Pancreas (tissue), 10 donors: ENCODE measurements at places on chromosomes 16 and 17. TPM values are rescaled to one million over a fixed set of nuclear protein-coding genes. Genes with fewer than 3 reads are reported as not detected.

DNA sequence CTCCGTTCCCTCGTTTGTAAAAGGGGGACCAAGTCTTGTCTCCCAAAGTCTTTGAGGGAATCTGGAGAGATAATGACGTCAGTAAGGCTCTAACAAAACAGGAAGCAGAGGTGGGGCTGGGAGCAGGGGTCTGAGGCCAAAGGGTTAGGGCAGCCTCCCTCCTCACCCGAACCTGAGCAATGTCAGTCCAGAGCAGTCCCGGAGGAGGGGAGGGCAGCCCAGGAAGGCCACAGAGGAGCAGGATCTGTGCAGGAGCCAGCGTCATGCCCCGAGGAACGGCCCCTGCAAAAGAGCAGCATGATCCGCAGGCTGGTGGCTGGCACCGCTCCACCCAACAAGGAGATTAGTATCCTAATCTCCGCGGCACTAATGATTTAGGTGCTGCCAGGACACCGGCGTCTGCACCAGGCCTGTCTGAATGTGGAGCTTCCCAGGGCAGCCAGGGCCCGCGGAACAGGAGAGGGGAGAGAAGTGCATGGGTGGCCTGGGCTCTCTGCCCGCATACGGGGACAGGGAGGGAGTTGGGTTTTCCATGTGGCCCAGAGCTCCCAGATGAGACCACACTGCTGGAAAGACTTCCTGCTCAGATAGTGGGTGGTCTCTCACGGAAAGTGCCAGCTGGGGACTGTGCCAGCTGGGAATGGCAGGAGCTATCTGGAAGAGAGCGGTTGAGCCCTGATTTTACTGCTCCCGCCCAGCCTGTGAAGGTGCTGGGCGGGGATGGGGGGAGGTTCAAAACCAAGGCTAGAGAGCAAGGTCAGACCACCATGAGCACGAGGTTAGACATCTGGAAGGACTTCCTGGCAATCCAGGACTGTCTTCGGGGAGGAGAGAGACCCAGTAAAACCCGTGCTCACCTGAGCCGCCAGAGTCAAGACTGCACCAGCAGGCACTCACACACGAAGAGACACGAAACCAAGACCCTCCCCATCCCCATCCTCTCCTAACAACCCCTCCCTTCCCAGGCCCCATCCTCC is 11.0 kb upstream of the KRT17 start:
- no peaks in the 10 kb centered on the region for H3K27me3 ChIP-seq
- no peak overlapping the region for H3K27ac ChIP-seq
- H3K36me3 ChIP-seq = no peaks in the 10 kb centered on the region
- H3K4me1 ChIP-seq = peaks cover 4% of the 10 kb centered on the region

GRCh38 chr16:19936441-19936840 is 51.8 kb upstream of the GPRC5B start:
- H3K36me3 ChIP-seq = no peaks in the 10 kb centered on the region
- H3K4me3 ChIP-seq = no peak overlapping the region
- H3K27me3 ChIP-seq = no peaks in the 10 kb centered on the region
- no peak overlapping the region for H3K27ac ChIP-seq
- no peak for DNase-seq
- H3K4me1 ChIP-seq = no peaks in the 10 kb centered on the region

GRCh38 chr16:87963400-87963799 is 12.2 kb downstream of the BANP start:
- no peak for DNase-seq
- H3K4me3 ChIP-seq = no peak overlapping the region
- H3K36me3 ChIP-seq = no peaks in the 10 kb centered on the region
- no peak overlapping the region for H3K27ac ChIP-seq
- H3K27me3 ChIP-seq = no peaks in the 10 kb centered on the region

GRCh38 chr17:58246781-58247180 is 8.4 kb downstream of the LPO start:
- H3K36me3 ChIP-seq = no peaks in the 10 kb centered on the region
- no peak overlapping the region for H3K27ac ChIP-seq
- no peaks in the 10 kb centered on the region for H3K4me1 ChIP-seq
- no peaks in the 10 kb centered on the region for H3K27me3 ChIP-seq

DNA sequence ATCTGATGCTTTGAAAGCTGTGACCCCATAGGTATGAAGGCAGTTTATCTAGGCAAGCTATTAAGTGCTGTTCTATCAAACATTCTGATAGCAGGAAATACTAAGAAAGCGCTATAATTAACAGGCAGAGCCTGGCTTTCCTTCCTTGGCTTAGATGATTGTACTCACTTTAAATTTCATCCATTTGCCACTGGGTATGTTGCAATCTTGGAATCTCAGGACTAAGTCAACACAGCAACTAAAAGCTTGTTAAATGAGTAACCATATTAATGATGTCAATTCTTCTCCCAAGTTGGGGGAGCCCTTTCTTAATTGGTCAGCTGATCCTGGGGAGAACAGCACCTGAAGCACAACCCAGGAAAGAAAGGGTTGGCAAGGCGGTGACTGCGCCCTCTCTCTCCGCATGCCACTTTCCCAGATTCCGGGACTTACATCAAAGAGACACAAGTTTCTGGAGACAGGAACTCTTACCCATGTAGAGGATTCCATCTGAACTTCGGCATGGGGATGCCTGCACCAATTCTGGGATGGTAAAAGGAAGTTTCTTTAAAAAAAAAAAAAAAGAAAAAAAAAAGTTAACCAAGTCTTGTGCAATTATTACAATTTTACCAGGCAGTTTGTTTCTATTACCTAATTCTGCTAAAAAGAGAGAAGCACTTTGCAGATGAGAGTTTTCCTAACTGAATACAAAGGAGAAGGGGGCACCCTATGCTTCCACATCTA is 54.4 kb upstream of the ICAM2 start:
- H3K27ac ChIP-seq = peak overlapping the region; percentile 79
- H3K4me3 ChIP-seq = peak overlapping the region; percentile 10
- no peak for DNase-seq
- H3K27me3 ChIP-seq = no peaks in the 10 kb centered on the region
- H3K4me1 ChIP-seq = peaks cover 41% of the 10 kb centered on the region

GRCh38 chr17:7557775-7558543 is 591 bp upstream of the TNFSF13 start:
- H3K36me3 ChIP-seq = no peaks in the 10 kb centered on the region
- H3K27ac ChIP-seq = peak overlapping the region; percentile 94
- H3K4me3 ChIP-seq = peak overlapping the region; percentile 80
- no peaks in the 10 kb centered on the region for H3K27me3 ChIP-seq
- peaks cover 25% of the 10 kb centered on the region for H3K4me1 ChIP-seq

DNA sequence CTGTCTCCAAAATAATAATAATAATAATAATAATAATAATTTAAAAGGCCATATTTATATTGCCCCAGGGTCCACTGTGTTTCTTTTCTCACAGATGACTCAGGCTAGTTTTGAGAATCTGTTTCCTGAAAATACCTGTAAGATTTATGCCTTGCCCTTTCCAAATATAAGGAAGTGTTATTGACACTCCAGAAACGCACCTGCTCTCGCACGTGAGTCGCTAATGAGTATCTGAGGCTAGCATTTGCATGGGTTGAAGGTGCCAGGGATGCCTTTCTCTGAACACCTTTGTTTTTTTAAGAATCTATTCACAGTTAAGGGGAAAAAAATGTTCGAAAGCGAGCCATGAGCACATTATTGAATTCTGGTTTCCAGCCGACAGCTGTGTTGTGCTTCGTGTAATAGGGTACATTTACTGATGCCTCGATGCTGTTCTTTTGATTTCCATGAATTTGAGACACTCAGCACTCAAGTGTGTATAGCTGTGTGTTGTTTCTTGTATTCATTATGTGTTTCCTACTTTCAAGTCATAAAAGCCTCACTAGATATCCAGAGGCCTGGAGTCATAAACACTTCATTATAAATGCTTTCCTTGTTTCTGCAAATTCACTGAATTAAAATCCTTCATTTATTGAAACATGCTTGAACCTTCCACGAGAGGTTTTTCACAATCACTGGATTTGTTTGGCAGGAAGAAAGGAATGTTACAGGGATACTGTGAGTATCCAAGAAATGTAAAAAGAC is 45.0 kb upstream of the NOL11 start:
- no peak overlapping the region for H3K4me3 ChIP-seq
- H3K36me3 ChIP-seq = peaks cover 4% of the 10 kb centered on the region
- H3K4me1 ChIP-seq = peaks cover 5% of the 10 kb centered on the region
- H3K27me3 ChIP-seq = no peaks in the 10 kb centered on the region
- no peak for DNase-seq

GRCh38 chr16:10744370-10745030 is 858 bp downstream of the NUBP1 start:
- peak overlapping the region; percentile 3 for H3K4me3 ChIP-seq
- peaks cover 19% of the 10 kb centered on the region for H3K4me1 ChIP-seq
- no peaks in the 10 kb centered on the region for H3K36me3 ChIP-seq
- no peaks in the 10 kb centered on the region for H3K27me3 ChIP-seq

GRCh38 chr16:89359264-89360147 is 130.9 kb downstream of the ANKRD11 start:
- H3K27ac ChIP-seq = no peak overlapping the region
- no peaks in the 10 kb centered on the region for H3K27me3 ChIP-seq
- no peak overlapping the region for H3K4me3 ChIP-seq
- DNase-seq = no peak
- peaks cover 53% of the 10 kb centered on the region for H3K4me1 ChIP-seq

DNA sequence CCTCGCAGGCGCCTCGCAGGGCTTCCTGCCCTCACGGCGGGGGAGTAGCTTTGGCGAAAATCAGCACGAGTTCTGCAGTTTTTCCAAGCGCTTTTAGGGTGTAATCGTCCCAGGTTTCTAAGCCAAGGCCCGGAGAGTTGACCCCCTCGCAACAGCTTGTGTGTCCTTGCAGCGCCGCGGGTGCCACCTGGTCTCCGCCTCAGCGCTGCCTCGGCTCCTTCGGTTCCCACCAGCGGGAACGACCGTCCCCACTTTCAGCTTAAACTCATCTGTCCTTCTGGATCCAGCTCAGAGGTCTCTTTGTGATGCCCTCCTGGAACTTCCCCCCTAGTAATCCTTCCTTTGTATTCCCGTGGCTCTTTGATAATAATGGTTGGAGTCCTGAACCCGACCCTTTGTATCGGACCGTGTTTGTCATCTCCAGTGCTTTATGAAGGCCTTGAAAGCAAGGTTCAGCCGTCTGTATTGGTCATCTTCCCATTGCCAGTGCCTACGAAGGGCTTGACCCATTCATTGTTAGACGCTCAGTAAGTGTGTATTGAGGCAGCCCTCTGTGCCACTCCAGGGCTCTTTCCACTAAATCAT is 858 bp upstream of the SMARCE1 start:
- no peaks in the 10 kb centered on the region for H3K36me3 ChIP-seq
- DNase-seq = peak; percentile 71
- H3K27ac ChIP-seq = peak overlapping the region; percentile 100
- H3K4me3 ChIP-seq = peak overlapping the region; percentile 91
- H3K27me3 ChIP-seq = no peaks in the 10 kb centered on the region

- no peaks in the 10 kb centered on the region for H3K27me3 ChIP-seq
- H3K4me3 ChIP-seq = no peak overlapping the region
- H3K27ac ChIP-seq = no peak overlapping the region
Observed at GRCh38 chr17:78416791-78417530, 38.5 kb downstream of the PGS1 start.

GRCh38 chr16:30054959-30055553 is 10.5 kb upstream of the ALDOA start:
- H3K4me1 ChIP-seq = peaks cover 13% of the 10 kb centered on the region
- H3K36me3 ChIP-seq = no peaks in the 10 kb centered on the region
- peak; percentile 92 for DNase-seq
- no peaks in the 10 kb centered on the region for H3K27me3 ChIP-seq
- H3K27ac ChIP-seq = peak overlapping the region; percentile 79

GRCh38 chr16:85173146-85173980 is 61.1 kb upstream of the CIBAR2 start:
- no peaks in the 10 kb centered on the region for H3K27me3 ChIP-seq
- H3K36me3 ChIP-seq = no peaks in the 10 kb centered on the region
- H3K4me1 ChIP-seq = peaks cover 13% of the 10 kb centered on the region
- no peak overlapping the region for H3K27ac ChIP-seq
- no peak for DNase-seq

GRCh38 chr17:78789149-78789662 is 7.1 kb upstream of the CYTH1 start:
- peaks cover 14% of the 10 kb centered on the region for H3K4me1 ChIP-seq
- peaks cover 1% of the 10 kb centered on the region for H3K36me3 ChIP-seq
- no peak overlapping the region for H3K4me3 ChIP-seq
- H3K27me3 ChIP-seq = no peaks in the 10 kb centered on the region
- no peak for DNase-seq

GRCh38 chr17:13395862-13396261 is 205.9 kb downstream of the HS3ST3A1 start:
- H3K27me3 ChIP-seq = no peaks in the 10 kb centered on the region
- H3K4me3 ChIP-seq = no peak overlapping the region
- DNase-seq = no peak
- H3K4me1 ChIP-seq = no peaks in the 10 kb centered on the region

DNA sequence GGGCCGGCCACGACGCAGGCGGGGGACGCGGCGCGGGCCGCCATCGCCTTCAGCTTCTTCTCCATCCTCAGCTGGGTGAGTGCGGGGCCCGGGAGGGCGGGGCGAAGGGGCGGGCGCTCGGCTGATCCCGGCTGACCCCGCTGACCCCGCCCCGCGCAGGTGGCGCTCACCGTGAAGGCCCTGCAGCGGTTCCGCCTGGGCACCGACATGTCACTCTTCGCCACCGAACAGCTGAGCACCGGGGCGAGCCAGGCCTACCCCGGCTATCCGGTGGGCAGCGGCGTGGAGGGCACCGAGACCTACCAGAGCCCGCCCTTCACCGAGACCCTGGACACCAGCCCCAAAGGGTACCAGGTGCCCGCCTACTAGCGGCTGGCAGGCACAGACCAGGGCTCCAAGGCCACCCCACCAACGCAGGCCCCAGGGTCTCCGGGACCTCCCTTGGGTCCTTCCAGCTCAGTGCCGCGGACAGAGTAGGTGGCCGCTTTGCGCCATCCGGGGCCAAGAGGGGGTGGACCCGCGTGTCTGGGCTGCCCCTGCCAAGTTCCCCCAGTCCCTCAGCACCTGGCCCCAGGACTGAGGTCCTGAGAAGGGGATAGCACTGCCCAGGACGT is 3.0 kb downstream of the SYNGR3 start:
- H3K27me3 ChIP-seq = no peaks in the 10 kb centered on the region
- no peak overlapping the region for H3K27ac ChIP-seq
- no peaks in the 10 kb centered on the region for H3K36me3 ChIP-seq

DNA sequence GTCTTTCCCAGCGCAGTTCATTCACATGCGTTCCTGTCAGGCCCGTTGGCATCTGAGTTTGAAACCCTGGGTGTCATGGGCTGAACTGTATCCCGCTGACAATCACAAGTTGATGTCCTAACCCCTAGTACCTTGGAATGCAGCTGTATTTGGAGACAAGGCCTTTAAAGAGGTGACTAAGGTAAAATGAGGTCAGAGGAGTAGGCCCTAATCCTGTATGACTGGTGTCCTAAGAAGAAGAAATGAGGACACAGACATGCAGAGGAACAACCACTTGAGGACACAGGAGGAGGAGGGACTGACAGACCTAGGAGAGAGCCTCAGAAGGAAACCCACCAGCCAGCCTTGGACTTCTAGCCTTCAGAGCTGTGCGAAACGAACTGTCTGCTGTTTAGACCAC is 33.1 kb downstream of the TRPV2 start:
- H3K27ac ChIP-seq = no peak overlapping the region
- peaks cover 11% of the 10 kb centered on the region for H3K4me1 ChIP-seq
- no peak for DNase-seq
- H3K36me3 ChIP-seq = no peaks in the 10 kb centered on the region

Gene NPIPA2
- total RNA-seq = 2.6 TPM

Gene KRT13
- total RNA-seq = not detected

Gene PYY
- total RNA-seq = not detected

Gene HSPB9
- 0.74 TPM for total RNA-seq

Gene TXNL4B
- 6.2 TPM for total RNA-seq

Gene MYH1
- total RNA-seq = not detected

Gene HOXB5
- total RNA-seq = 0.32 TPM

Gene BTBD17
- 0.16 TPM for total RNA-seq

Gene RANBP10
- total RNA-seq = 9.7 TPM
